SJCRH30 (cell line): ENCODE measurements at places on chromosomes 5 and 9.
A peak's percentile ranks its signal among the peaks of the same experiment; 100 is the strongest.

DNA sequence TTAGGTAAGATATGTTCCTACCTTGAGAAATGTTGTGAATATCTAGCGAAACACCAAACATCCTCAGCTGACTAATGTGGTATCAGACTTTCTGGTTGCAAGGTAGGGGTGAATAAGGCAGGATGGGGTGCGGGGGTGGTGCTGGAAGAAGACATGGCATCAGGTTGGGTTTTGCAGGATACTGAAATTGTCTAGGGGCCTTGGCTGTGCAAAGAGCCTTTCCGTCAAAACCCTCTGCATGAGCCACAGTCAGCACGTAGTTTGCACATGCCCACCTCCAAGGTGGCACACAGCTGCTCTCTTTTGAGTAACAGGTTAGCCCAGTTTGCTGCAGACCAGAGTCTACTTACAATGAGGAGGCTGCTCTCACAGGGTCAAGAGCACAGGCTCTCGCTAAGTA, 42.0 kb downstream of the SFXN1 start:
- no peak for DNase-seq

GRCh38 chr9:136077491-136077890, 17.6 kb downstream of the NACC2 start:
- DNase-seq, result no peak

- peak; percentile 56 for DNase-seq
Observed at GRCh38 chr5:84430863-84431663, 46.4 kb upstream of the EDIL3 start.

- DNase-seq, result no peak
Observed at GRCh38 chr5:148934895-148935400, 108.5 kb downstream of the ADRB2 start.
